ENCODE measurements at places on chromosomes 2 and 18. TPM values are rescaled to one million over a fixed set of nuclear protein-coding genes. Genes with fewer than 3 reads are reported as not detected.

DNA sequence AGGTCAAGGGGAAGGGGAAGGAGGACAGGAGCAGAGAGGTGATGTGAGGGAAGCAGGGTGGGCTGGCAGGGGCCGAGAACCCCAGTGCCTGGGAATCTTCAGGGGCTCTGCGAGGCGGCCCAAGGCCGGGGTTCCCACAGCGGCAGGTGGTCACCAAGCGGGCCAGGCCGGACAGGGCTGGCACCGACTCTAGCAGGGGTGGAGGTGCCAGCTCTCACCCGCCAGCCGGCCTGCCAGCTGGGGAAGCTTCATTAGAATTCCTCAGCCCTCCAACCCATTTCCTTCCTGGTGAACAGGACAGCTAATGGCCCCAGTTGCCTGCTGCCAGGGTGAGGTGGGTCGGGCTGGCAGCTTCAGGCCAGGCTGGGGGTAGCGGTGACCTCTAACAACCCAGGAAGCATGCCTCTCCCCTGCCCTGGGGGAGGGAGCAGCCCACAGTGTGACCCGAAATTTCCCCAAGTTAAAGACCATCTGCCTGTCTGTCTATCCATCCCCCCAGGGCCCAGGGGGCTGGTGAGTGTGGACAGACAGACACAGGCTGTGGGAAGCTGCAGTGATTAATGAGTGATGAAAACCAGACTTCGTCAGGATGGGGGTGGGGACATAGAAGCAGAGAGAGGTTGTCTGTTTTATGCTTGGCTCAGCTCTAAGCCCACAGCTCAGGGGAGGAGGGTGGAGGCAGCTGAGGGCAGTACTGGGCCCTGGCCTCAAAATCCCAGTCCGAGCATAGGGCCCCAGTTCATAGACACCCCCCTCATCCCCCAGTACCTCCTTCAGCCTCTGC is 144.1 kb downstream of the ZFP36L2 start:
- DNase-seq, result no peak
- no peaks in the 10 kb centered on the region for H3K27me3 ChIP-seq
- H3K36me3 ChIP-seq, result no peaks in the 10 kb centered on the region
- H3K4me3 ChIP-seq, result no peak overlapping the region
- H3K4me1 ChIP-seq, result peaks cover 9% of the 10 kb centered on the region

DNA sequence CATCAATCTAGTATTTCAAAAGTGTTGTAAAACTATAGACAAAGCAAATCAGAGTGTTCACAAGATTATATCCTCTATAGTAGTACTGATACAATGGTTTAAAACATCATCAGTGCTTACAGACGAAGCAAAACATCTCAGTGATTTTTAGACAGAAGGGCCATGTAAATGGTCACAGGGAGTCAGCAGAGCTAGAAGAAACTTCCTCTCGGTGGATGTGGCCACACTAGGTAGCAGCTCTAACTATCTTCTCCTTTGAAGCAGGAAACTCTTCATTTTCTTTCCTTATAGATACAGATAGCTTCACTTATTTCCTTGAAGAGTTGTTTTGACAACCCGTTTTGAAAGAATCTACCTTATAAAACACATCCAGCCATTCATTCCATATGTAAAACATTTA is 80.4 kb upstream of the CD226 start:
- no peaks in the 10 kb centered on the region for H3K4me1 ChIP-seq
- no peak for DNase-seq
- no peaks in the 10 kb centered on the region for H3K27me3 ChIP-seq
- H3K27ac ChIP-seq, result no peak overlapping the region
- H3K4me3 ChIP-seq, result no peak overlapping the region

- H3K4me3 ChIP-seq, result no peak overlapping the region
- H3K27ac ChIP-seq, result no peak overlapping the region
- H3K4me1 ChIP-seq, result no peaks in the 10 kb centered on the region
Observed at GRCh38 chr2:14189929-14190328, 442.6 kb upstream of the LRATD1 start.

DNA sequence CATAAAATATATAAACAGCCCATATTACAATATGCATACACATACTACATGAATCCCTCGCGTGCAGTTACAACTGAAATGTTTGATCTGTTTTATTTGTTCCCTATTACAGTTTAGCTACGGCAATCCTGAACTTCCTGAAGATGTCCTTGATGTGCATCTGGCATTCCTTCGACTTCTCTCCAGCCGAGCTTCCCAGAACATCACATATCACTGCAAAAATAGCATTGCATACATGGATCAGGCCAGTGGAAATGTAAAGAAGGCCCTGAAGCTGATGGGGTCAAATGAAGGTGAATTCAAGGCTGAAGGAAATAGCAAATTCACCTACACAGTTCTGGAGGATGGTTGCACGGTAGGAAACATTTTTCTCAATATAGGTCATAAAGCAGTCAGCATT is 36.4 kb downstream of the COL3A1 start:
- no peak overlapping the region for H3K27ac ChIP-seq
- no peak overlapping the region for H3K4me3 ChIP-seq

DNA sequence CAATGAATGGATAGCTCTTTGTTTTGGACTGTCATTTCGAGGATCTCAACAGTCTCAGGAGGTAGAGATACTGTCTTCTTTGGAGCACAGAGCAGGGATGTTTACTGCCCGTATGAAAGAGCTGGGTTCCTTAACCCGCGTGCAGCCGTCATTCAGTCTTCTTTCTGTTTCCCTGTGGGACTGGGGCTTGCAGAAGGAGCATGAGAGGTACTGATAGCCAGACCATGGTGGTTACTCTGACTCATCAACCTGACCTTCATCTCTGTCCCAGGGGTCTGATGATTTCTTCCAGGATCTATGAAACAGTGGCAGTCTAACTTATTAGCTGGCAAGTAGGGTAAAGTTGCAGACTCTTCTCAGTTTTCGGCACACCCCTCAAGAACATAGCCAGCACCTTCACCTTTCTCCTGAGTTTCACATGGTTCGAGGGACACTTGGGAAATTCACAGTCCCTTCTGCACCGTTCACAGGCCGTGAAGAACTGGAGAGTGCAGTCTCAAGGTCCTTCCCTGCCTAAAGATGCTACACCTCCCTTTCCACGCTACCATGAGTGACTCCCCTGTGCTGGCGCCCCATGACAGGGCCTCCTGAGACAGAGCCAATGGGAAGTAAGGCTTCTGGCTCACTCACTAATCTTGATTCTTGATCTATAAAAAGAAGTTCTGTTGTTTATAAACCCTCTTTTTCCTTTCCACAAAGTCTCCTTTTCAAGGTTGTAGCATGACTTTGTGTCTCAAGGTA is 226.2 kb downstream of the MC4R start:
- no peaks in the 10 kb centered on the region for H3K4me1 ChIP-seq
- H3K36me3 ChIP-seq, result no peaks in the 10 kb centered on the region
- no peak overlapping the region for H3K4me3 ChIP-seq
- H3K27me3 ChIP-seq, result peaks cover 12% of the 10 kb centered on the region

DNA sequence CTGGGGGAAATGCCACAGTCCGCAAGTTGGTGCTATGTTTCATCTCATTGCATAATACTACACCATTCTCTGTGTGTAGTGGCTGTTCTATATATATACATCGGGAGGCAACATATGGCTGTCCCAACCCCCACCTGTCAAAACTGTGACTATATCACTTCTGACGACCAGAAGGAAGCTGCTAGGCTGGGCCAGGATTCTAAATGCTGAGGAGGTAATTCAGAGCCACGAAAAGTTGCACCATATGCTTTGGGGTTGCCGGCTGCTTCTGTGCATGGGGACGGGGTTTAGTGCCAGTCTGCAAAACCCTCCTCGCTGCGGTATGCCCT is 117.3 kb downstream of the MSH2 start:
- H3K4me3 ChIP-seq, result peak overlapping the region; percentile 73
- no peak for DNase-seq
- H3K4me1 ChIP-seq, result peaks cover 14% of the 10 kb centered on the region
- no peaks in the 10 kb centered on the region for H3K36me3 ChIP-seq

DNA sequence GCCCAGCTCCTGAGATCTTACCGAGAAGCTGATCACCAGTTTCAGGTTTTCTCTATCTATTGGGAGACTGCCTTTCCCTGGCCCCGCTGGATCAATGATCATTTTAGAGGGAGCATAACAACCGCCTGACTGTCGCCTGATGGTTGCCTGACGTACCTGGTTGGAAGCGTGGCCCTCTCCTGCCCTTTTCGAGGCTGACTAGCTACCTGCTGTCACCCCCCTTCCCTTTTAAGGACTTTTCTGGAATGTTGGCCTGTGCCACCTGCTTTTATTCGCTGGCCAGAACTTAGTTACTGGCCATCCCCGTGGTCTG is 562 bp upstream of the MFSD2B start:
- no peak overlapping the region for H3K4me3 ChIP-seq
- no peaks in the 10 kb centered on the region for H3K36me3 ChIP-seq
- DNase-seq, result no peak
- H3K27ac ChIP-seq, result no peak overlapping the region

- no peak for DNase-seq
- H3K4me3 ChIP-seq, result no peak overlapping the region
- H3K27me3 ChIP-seq, result no peaks in the 10 kb centered on the region
- no peak overlapping the region for H3K27ac ChIP-seq
- H3K36me3 ChIP-seq, result no peaks in the 10 kb centered on the region
Observed at GRCh38 chr18:60372132-60372531, 443 bp downstream of the MC4R start.

- DNase-seq, result no peak
- peaks cover 32% of the 10 kb centered on the region for H3K36me3 ChIP-seq
- H3K4me3 ChIP-seq, result no peak overlapping the region
- H3K4me1 ChIP-seq, result no peaks in the 10 kb centered on the region
Observed at GRCh38 chr2:159266554-159266953, 19.9 kb downstream of the WDSUB1 start.

DNA sequence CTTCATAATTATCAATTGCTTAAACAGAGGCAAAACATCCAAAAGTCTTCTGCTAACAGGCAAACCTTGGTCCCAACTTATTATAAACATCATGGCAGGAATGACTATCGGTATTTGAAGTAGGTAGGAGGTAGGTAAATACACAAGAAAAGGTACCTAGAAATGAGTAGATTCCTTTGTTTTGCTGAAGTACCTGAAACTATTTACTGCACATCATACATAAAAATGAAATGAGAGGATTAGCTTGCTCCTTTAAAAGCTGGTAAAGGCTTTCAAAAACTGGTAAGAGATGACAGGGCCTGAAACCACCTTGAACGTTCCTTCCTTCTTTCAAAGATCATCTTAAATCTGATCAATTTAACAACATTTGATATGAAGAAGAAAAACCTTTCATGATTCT is 55.2 kb upstream of the MAPRE2 start:
- H3K27ac ChIP-seq, result no peak overlapping the region
- no peaks in the 10 kb centered on the region for H3K4me1 ChIP-seq
- DNase-seq, result no peak
- no peak overlapping the region for H3K4me3 ChIP-seq
- no peaks in the 10 kb centered on the region for H3K27me3 ChIP-seq
- no peaks in the 10 kb centered on the region for H3K36me3 ChIP-seq

DNA sequence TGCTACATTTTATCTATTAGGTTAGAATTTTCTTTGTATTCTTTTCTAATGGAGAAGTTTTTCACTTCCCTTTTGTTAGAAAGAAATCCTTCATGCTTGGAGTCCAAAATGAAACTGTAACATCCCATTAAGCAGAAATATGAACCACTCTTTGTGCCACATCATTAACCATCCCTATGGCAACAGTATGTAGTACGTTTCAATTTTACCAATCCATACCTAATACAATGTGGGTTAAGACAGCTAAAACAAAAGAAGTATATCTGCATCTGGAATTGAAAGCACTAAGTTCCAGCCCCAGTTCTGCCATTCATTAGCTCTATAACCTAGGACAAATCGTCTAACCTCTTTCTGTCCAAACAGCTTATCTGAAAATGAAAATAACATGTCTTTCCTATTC is 409.2 kb upstream of the SPHKAP start:
- H3K36me3 ChIP-seq, result no peaks in the 10 kb centered on the region
- no peak for DNase-seq
- no peak overlapping the region for H3K4me3 ChIP-seq
- H3K27ac ChIP-seq, result no peak overlapping the region
- H3K27me3 ChIP-seq, result no peaks in the 10 kb centered on the region
- H3K4me1 ChIP-seq, result no peaks in the 10 kb centered on the region

- peaks cover 61% of the 10 kb centered on the region for H3K36me3 ChIP-seq
- DNase-seq, result no peak
- no peak overlapping the region for H3K4me3 ChIP-seq
- no peak overlapping the region for H3K27ac ChIP-seq
- H3K4me1 ChIP-seq, result peaks cover 28% of the 10 kb centered on the region
Observed at GRCh38 chr2:230358305-230358704, 31.3 kb downstream of the SP140L start.

DNA sequence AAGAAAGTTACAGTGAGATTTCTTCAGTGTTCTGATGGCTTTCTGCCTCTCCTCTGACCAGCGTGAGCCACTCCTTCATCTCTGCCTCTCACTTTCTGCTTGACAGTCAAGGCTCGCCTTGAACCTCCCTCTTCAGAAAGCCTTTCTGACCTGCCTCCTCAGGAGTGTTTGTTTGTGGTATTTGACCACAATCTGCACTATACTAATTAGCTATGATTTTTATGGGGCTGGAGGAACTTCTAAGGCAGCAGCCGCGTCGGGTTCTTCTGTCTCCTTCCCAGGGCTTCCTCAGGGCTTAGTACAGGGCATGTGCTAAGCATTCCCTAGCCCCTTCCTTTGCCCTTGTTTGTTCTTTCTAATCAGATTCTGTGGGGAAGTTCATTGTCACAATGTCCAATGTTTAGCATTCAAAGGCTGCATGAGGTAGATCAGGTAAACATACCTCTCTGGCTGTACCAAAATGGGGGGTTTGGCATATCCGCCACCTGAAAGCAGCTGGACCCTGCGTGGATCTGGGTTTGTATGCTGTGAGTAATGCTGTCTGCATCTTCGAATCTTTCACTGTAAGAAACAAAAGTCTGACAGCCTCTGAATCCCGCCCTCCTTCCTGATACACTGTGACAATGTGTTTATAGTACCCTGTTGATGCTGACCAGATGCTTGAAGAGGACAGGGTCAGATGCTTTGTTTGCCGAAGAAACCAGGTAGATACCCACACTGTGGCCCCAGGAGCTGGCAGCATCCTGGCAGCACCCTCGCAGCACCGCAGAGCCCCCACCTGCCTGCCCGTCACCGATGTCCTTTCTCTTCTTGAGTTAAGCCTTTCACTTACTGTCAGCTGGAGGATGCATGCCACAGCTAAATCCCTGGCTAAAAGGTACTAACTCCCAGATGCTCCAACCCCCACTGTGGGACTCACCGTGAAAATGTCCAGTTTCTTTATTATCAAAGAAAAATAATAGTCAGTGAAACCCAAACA is 260.8 kb upstream of the HDAC4 start:
- DNase-seq, result no peak
- H3K36me3 ChIP-seq, result no peaks in the 10 kb centered on the region
- no peak overlapping the region for H3K4me3 ChIP-seq
- H3K27me3 ChIP-seq, result peaks cover 36% of the 10 kb centered on the region
- no peaks in the 10 kb centered on the region for H3K4me1 ChIP-seq

DNA sequence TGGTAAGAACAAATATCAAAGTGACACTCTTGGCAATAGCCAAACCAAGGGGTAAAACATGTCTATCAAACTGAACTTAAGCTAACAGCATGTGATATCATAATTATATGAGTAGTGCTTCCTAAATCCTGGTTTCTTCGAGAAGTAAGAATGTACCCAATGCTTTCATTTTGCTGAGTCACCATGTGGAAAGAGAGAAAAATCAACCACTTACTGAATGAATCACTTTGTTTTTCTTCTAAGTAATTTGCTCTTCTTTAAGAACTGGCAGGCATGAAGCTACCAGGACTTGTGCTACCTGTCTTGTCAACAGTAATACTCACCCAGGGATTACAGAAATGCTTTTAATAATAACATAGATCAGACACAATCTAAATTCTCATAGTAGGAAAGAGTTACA is 19.0 kb upstream of the DUSP19 start:
- H3K27me3 ChIP-seq, result peaks cover 43% of the 10 kb centered on the region
- no peak overlapping the region for H3K27ac ChIP-seq
- no peak overlapping the region for H3K4me3 ChIP-seq
- no peak for DNase-seq

The LGALSL gene
- 4.0 TPM for total RNA-seq

The KLF7 gene
- 10.1 TPM for total RNA-seq

The DSG4 gene
- total RNA-seq, result not detected

The DLGAP1 gene
- not detected for total RNA-seq
